Tibial nerve (tissue), 4 donors: ENCODE measurements at places on chromosomes 6 and 20.

DNA sequence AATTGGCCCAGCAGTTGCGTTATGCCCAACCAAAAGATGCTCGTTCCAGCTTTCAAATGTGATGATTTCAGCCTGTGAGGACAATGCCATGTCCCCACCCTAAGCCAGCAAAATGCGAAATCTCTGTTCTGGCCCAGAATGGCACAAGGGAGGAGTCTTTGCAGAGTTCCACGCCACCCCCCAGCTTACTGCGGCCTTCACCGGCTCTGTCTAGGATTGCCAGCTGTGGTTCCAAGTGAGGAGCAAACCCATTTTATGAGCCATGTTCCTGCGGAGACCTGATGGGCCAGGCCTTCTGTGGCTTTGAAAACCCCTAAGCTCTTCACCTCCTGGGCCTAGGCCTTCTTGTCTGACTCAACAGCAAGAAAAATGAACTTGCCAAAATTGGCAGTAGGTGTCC lies 146.8 kb upstream of the SNX9 start:
- no peak for DNase-seq

GRCh38 chr6:125789167-125789566 lies 1.6 kb upstream of the NCOA7 start:
- DNase-seq = peak; percentile 39

DNA sequence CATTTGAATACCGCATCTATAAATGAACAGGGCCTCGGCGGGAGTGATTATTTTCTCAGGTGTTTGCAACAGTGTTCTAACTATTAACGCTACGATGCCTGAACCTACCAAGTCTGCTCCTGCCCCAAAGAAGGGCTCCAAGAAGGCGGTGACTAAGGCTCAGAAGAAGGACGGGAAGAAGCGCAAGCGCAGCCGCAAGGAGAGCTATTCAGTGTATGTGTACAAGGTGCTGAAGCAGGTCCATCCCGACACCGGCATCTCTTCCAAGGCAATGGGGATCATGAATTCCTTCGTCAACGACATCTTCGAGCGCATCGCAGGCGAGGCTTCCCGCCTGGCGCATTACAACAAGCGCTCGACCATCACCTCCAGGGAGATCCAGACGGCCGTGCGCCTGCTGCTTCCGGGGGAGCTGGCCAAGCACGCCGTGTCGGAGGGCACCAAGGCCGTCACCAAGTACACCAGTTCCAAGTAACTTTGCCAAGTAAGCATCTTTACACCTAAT lies 70.9 kb downstream of the HFE start:
- peak; percentile 70 for DNase-seq

GRCh38 chr6:140101818-140102217 lies 727.4 kb upstream of the CITED2 start:
- no peak for DNase-seq

DNA sequence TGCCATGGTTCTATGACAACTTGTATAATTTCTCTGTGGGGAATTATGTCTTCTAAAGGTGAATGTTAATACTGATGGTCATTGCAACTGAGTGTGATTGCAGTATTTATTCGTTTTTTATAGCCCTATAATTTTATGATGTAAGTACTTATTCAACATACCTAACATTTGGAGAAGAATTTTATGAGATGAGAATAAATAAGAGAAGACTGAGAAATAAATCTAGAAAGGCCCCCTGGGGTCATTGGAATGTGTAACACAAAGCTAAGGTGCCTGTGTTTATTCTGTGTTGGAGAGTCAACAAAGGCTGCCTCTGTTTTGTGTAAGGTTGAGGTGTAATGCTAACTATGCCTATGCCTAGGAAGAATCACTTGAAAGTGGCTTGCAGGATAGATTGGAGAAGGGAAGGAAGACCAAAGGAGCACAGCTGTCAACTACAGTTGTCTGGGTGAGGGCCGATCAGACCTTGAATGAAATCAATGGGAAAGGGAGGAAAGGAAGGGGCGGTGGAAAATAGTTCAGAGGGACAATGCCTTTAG lies 1076.7 kb downstream of the KIF16B start:
- no peak for DNase-seq

- DNase-seq = no peak
Observed at GRCh38 chr6:71527886-71528285, 239.3 kb downstream of the OGFRL1 start.

DNA sequence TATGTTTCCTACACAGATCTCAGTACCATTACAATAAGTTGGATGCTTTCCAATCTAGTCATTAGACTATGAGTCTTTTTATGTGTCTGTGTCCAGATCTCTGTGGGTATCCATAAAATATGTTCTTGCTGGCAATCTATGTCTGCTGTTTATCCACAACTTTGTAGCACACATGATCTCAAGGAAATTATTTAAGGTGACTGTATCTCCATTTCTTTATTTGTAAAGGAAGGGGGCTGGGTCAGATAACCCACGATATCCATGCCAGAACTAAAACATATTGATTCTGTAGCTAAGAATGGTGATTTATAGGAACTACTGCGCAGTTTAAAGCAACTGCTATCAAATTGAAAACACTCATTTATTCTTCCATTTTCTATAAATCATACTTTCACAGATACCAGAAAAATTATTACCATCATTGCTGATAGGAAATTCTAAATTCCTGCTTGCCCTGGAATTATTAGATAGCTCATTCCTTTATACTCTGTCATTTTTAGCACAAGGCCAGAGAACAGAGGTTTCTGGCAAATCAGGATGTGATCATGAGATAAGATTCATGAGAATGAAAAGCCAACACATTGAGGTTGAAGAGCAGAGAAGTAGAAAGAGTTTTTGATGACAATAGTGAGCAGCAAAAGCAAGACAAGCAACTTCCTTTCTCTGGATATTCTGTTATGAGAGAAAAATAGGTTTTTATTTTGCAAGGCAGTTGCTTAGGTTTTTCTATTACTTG lies 851.4 kb upstream of the CITED2 start:
- DNase-seq = no peak

GRCh38 chr6:151806757-151807512 lies 547 bp upstream of the ESR1 start:
- no peak for DNase-seq

DNA sequence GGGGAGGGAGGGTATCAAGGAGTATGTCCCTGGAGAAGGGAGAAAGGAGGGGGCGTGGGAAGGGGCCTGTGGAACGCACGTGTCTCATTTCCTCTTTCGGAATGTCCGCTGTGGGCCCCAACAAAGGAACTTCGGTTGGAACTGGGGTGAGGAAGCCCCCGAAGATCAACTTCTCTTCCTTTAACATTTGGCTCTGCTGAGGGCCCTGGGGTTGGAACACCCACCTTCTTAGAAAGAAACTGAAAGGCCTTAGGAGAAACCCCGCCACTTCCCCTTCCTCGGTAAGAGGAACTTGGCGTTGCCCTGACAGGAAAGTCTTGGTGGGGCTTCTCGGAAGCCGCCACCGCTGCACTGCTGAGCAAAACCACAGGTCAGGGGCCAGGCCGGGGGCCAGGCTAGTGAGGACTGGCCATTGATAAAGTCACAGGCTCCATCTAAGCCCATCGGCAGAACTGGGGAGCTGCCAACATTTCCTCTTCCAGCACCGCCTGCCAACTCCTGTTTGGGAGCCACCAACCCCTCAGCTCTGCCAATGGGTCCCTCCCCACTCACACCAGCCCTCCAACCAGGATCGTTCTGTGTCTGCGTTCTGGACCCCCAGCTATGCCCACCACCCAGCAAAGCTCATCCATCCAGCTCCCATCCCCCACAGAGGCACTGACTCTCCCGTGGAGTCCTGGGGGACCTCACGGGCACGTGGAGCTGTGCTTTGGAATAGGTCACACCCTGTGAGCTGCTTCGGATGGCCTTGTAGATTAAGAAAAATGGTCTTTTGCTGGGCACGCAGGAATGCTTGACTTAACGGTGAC lies 44.8 kb downstream of the FGD2 start:
- DNase-seq = no peak

GRCh38 chr20:64191002-64191401 lies 26.8 kb downstream of the MYT1 start:
- DNase-seq = no peak

DNA sequence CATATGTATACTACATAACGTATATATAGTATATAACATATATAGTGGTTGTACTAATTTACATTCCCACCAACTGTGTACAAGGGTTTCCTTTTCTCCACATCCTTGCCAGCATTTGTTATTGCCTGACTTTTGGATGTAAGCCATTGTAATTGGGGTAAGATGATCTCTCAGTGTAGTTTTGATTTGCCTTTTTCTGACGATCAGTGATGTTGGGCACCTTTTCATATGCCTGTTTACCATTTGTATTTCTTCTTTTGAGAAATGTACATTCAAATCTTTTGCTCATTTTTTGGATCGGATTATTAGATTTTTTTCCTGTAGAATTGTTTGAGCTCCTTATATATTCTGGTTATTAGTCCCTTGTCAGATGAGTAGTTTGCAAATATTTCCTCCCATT lies 11.4 kb downstream of the SYNJ2 start:
- no peak for DNase-seq

GRCh38 chr6:72363844-72364740 lies 257.8 kb upstream of the KCNQ5 start:
- peak; percentile 19 for DNase-seq

- DNase-seq = no peak
Observed at GRCh38 chr20:38061109-38061508, 27.6 kb downstream of the RPRD1B start.

DNA sequence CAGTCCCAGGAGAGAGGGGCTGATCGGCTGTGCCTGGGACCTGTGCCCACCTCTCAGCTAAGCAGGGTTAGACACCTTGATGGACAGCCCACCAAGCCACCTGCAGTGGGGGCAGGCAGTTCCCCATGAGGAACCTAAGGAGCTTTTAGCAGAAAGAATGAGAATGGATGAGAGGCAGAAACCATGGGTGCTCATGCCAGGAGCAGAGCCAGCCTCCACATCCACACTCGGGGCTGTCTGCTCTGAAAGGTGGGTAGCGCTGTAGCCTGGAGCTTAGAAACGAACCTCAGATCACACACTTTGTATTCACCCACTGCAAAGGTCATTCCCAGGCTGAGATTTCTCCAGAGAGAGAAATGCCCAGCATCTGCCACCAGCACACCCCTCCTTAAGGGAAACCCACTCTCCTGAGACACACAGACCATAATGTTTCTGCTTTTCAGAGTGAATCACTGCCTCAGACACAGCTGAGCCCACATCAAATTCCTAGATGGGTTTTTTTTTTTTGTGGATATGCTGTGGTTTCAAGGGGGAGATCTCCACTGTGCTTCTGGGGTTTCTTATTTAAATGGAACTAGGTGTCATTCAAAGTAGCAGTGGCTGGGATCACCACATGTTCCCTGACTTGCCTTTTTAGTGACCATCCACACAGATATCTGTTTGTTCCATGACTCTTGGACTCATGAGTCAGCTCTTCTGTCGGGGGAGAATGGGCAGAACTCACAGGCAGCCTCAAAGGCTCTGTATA lies 218.9 kb downstream of the EYA2 start:
- no peak for DNase-seq

DNA sequence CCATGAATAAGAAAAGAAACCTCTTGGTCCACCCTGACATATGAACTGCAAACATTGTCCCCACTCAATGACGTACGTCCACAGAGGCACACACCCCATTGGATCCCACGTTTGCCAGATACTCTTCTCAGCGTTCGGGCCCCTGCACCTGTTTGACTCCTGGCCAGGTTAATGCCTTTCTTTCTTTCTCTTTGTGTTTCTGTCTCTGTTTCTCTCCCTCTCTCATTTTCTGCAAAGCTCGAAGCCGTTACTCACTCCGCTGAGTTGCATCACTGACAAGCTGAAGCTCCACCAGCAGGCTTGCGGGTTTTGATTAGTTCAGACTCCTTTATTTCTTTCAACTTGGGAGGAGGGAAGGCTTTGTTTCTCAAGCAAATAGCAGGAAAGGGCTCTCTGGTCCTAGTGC lies 135.5 kb upstream of the SUPT3H start:
- DNase-seq = no peak

- DNase-seq = no peak
Observed at GRCh38 chr6:116595247-116595646, 21.0 kb upstream of the RSPH4A start.

DNA sequence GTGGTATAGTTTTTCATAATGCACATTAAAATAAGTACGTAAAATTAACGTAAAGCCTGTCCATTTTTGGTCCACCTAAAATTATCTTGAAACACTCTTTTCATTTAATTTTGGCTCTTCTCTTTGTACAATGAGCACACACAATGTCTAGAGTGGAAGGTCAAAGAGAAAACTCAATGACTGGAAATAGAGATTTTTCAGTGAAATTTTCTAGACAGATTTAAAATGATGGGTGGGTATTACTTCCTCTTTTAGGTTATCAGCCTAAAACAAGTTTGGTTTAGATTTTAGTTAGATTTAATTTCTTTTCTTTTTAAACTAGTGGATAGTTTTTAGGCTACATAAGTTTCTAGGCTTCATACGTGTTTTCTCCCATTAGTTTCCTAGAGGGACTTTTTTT lies 24.9 kb downstream of the DSE start:
- no peak for DNase-seq

DNA sequence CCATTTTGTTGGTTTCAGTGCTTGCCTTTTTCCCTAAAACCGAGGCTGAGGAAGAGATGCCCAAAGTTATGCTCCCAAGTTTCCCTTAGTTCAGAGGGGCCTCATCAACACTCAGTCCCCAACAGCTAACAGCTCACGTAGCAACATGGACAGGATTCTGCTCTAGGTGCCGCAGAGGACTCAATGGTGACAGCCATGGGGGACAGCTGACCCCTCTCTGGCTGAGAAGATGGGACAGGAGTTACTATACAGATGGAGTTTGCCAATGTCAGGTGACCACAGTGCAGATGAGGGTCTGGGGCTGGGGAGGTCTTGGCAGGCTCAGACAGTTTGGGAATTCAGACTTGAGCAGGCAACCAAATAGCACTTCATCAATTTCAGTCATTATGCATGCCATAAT lies 67.3 kb downstream of the NPEPL1 start:
- no peak for DNase-seq

GRCh38 chr6:21158873-21159272 lies 434.7 kb upstream of the SOX4 start:
- DNase-seq = no peak

DNA sequence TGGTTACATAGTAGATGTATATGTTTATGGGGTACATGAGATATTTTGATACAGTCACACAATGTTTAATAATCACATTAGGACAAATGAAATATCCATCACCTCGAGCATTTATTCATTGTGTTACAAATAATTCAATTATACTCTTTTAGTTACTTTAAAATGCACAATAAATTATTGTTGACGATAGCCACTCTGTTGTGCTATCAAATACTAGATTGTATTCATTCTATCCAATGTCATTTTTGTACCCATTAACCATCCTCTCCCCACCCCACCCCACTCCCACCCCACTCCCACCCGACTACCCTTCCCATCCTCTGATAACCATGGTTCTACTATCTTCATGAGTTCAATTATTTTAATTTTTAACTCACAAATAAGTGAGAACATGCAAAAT lies 585.4 kb downstream of the CDH26 start:
- no peak for DNase-seq

- DNase-seq = no peak
Observed at GRCh38 chr6:144939921-144940320, 654.8 kb downstream of the UTRN start.

DNA sequence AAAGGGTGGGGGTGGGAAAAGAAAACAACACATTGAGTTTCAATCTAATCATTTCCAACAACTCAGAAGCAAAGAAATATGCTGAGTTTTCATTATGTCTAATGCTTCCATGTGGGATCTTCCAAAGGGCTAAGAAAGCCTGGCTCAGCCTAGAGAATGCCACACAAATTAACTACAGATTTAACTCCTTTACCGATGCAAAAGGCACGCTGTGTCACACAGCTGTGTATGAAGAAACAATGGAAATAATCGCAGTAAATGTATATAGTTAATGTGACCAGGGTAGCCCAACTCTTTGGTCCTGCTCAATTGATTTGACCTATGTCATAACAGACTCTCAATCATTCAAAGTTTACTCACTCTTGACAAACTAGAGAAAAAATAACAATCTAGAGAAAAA lies 17.8 kb downstream of the B4GALT5 start:
- DNase-seq = no peak
